ENCODE measurements at places on chromosomes 6 and 20. TPM values are rescaled to one million over a fixed set of nuclear protein-coding genes. Genes with fewer than 3 reads are reported as not detected.

The PTK6 gene
- 0.12 TPM for total RNA-seq

DNA sequence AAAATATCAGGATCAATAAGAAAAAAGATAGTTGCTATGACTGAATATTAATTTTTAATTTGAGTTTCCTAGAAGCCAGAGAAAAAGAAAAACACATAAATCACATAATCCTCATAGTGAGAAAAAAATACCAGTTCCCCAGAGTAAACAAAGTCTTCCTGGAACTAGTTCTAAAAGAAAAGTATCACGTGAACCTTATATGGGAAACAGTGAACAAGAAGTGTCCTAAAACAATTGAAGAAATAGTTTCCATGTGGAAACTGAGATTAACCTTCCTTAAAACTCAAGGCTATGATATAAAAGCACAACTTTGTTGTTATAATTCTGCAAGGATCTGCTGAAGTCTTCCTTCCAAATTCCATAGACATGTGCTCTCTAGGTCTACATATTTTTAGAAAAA is 50.6 kb downstream of the RCAN2 start:
- H3K4me1 ChIP-seq = no peaks in the 10 kb centered on the region
- no peaks in the 10 kb centered on the region for H3K27me3 ChIP-seq
- H3K36me3 ChIP-seq = no peaks in the 10 kb centered on the region

- DNase-seq = no peak
- no peaks in the 10 kb centered on the region for H3K4me1 ChIP-seq
- no peaks in the 10 kb centered on the region for H3K36me3 ChIP-seq
- no peak overlapping the region for H3K4me3 ChIP-seq
- H3K27ac ChIP-seq = no peak overlapping the region
These were observed 59.1 kb upstream of the CDYL start for GRCh38 chr6:4717124-4717523.

DNA sequence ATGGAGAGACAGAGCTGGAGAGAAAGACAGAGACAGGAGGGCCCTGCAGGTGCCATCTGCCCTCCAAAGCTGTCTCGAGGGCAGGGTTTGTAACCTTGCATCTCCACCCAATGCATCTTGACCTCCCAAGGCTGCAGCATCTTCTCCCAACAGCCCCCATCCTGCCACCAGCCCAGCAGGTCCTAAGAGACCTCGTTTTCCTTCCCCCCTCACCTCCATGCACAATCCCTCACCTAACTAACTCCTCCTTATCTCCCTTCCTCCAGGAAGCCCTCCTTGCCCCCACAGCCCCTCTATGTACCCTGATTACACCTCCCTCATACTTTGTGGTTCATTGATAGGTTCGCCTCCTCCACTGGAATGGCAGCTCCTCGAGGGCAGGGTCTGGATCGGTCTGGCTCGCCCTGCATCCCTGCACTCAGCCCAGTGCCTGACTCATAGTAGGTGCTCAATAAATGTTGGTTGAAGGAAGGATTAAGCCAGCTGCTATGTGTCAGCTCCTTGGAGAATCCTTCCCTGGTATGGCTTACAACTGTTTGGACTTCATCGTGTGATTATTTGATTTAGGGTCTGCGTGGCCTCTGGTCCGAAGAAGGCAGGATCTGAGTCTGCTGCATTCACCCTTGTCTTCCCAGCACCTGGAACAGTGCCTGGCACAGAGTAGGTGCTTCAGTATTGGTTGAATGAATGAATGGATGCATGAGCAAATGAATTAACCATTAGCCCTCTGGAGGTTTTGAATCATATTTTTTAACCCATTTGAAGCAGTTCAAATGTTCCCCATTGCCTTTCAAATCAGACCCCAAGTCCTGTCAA is 105.6 kb upstream of the PTPN1 start:
- peaks cover 12% of the 10 kb centered on the region for H3K4me1 ChIP-seq
- H3K27ac ChIP-seq = no peak overlapping the region
- no peak for DNase-seq
- H3K27me3 ChIP-seq = peaks cover 10% of the 10 kb centered on the region

DNA sequence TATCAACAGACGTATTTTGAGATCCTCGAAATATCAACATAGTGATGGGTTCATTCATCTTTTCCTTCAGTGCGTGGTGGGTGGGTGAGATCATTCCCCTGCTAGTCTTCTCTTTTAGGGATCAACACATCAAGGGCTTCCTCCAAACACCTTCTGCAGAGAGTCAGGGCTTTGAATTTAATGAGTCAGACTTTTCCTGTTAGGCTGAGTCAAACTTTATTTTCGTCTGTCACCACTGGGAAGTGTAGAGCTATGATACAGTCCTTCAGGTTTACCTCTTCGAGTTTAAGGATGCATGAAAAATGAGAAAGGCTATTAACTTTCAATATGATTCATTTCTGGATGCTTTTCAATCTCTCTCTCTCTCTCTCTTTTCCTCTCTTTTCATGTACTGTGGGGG is 189.1 kb downstream of the BMP2 start:
- no peak for DNase-seq
- no peaks in the 10 kb centered on the region for H3K27me3 ChIP-seq
- no peaks in the 10 kb centered on the region for H3K36me3 ChIP-seq

DNA sequence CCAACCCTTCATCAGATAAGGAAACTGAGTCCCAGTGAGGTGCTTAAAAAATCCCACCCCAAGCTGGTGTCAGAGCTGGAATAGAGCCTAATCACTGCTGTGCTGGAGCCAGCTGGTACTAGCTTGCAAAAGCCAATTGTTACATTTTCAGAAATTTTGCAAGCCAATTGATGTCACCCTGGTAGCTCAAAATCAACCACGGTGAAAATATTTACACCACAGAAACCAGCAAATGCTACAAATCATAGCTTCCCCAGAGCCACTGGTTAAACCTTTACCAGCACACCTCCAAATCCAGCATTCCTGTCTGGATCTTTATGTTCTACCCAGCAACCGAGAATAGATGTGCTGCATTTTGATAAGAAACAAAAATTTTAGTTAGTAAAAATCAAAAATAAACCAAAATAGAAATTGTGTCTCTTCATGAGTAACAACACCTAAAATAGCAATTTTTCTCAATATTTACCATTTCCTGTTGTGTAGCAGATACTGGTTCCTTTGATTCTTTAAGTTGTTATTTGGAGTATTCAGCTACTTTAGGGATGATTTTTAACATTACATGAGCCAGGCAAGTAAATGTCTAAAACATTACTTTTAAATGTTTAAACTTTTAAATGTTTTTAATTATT is 7.2 kb upstream of the LCA5 start:
- H3K4me3 ChIP-seq = peak overlapping the region; percentile 64
- peaks cover 38% of the 10 kb centered on the region for H3K4me1 ChIP-seq
- DNase-seq = no peak
- peaks cover 32% of the 10 kb centered on the region for H3K36me3 ChIP-seq
- H3K27ac ChIP-seq = peak overlapping the region; percentile 91

DNA sequence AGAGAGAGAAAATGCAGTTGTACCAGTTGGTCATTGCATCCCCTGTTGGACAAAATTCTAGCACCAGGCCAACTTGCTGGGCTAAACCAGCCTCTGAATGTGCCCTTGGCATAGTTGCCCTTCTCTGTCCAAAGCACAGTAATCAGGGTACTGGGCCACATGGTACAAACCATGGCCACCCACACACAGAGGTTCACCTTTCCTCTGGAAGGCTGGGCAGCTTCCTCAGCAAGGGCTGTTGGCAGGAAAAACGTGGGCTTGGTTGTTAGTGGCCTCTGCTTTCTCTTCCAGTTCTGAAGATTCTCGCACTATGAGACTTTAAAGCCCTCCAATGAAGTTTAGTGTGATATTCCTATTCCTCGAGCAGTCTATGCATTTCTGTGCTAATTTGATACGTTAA is 706 bp downstream of the DDO start:
- H3K4me1 ChIP-seq = peaks cover 10% of the 10 kb centered on the region
- H3K4me3 ChIP-seq = no peak overlapping the region
- no peaks in the 10 kb centered on the region for H3K27me3 ChIP-seq
- H3K27ac ChIP-seq = no peak overlapping the region

DNA sequence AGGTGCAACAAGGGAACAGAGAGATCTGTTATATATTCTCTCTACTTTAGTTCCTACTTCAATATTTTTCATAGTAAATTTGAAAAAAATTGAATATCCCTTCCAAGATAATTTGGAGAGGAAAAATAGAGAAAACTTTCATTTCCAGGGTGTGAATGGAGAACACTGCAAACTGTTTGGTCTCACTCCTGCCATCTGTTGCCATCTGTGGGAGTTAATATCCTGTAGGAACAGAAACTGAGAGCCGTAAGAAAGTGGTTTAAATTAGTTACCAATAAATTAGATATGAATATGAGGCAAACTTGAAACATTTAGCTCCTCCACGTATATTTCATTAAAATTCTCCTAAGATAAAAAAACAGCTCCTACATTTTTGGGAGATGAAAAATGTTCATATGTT is 4.2 kb downstream of the ZNF337 start:
- H3K4me1 ChIP-seq = peaks cover 5% of the 10 kb centered on the region

The MOG gene
- total RNA-seq = not detected

GRCh38 chr6:118100717-118101116 is 193.7 kb downstream of the SLC35F1 start:
- H3K4me3 ChIP-seq = no peak overlapping the region
- no peaks in the 10 kb centered on the region for H3K27me3 ChIP-seq
- H3K27ac ChIP-seq = no peak overlapping the region

GRCh38 chr6:26743941-26744699 is 84.6 kb upstream of the ZNF322 start:
- peak overlapping the region; percentile 89 for H3K4me3 ChIP-seq
- no peak for DNase-seq
- peaks cover 61% of the 10 kb centered on the region for H3K27me3 ChIP-seq

- H3K36me3 ChIP-seq = no peaks in the 10 kb centered on the region
- no peaks in the 10 kb centered on the region for H3K4me1 ChIP-seq
- peaks cover 8% of the 10 kb centered on the region for H3K27me3 ChIP-seq
- H3K27ac ChIP-seq = no peak overlapping the region
- H3K4me3 ChIP-seq = no peak overlapping the region
These were observed 31.9 kb upstream of the NFATC2 start for GRCh38 chr20:51574248-51575033.

DNA sequence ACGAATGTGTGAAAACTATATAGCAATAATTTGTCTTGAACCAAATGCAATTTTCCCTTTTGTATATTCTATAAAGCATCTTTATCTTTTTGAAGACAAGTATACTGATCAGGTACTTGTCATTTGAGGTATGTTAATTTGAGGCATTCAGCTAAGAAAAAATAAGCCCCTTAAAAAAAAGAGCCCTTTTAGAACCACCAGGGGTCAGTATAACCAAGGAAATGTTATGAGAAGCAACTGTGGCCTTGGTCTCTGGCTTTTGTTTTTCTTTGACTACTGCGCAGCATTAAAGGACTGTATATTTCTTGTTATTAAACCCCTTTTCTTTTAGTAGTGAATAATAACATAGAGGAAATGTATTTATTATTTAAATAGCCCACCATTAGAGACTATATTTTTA is 43.1 kb downstream of the CD109 start:
- no peak overlapping the region for H3K4me3 ChIP-seq
- H3K27ac ChIP-seq = no peak overlapping the region
- H3K36me3 ChIP-seq = no peaks in the 10 kb centered on the region
- H3K27me3 ChIP-seq = peaks cover 10% of the 10 kb centered on the region
- no peak for DNase-seq
- no peaks in the 10 kb centered on the region for H3K4me1 ChIP-seq

DNA sequence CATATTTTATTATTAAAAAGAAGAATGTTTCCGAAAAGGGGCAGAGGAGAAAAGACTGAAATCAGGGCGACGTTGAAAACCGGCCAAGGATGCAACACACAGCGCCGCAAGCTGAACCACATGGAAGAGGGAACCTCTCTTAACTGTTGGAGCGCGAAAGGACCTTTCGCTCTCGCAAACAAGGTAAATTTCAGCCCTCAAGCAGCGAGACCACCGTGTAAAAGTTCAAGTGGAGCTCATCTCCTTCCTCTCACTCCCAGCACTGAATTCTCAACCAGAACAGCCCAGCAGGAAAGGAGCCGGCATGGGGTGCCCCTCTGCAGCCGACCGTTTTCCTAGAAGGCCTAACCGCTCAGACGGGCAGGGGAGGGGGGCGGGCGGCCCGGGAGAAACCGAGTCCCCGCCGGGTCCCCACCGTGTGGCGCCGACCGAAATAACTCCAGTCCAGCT is 621 bp downstream of the GPR63 start:
- no peaks in the 10 kb centered on the region for H3K36me3 ChIP-seq
- H3K4me3 ChIP-seq = peak overlapping the region; percentile 99
- H3K27ac ChIP-seq = peak overlapping the region; percentile 67
- DNase-seq = no peak
- peaks cover 10% of the 10 kb centered on the region for H3K4me1 ChIP-seq

DNA sequence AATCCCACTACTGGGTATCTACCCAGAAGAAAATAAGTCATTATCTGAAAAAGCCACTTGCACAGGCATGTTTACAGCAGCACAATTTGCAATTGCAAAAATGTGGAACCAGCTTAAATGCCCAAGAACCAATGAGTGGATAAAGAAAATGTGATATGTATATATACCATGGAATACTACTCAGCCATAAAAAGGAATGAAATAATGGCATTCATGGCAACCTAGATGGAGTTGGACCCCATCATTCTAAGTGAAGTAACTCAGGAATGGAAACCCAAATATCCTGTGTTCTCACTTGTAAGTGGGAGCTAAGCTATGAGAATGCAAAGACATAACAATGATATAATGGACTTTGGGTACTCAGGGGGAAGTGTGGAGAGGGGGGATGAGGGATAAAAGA is 4.6 kb downstream of the RNGTT start:
- peaks cover 28% of the 10 kb centered on the region for H3K36me3 ChIP-seq
- no peak overlapping the region for H3K4me3 ChIP-seq
- H3K4me1 ChIP-seq = peaks cover 5% of the 10 kb centered on the region
- DNase-seq = no peak
- H3K27ac ChIP-seq = no peak overlapping the region

- no peak overlapping the region for H3K4me3 ChIP-seq
- DNase-seq = no peak
- no peaks in the 10 kb centered on the region for H3K36me3 ChIP-seq
- no peaks in the 10 kb centered on the region for H3K4me1 ChIP-seq
- H3K27me3 ChIP-seq = peaks cover 27% of the 10 kb centered on the region
These were observed 206.4 kb downstream of the TBXT start for GRCh38 chr6:165961233-165961632.

The APOBEC2 gene
- 1.5 TPM for total RNA-seq

The HCK gene
- not detected for total RNA-seq

GRCh38 chr20:31894980-31895675 is 24.7 kb downstream of the TTLL9 start:
- DNase-seq = no peak
- H3K4me1 ChIP-seq = no peaks in the 10 kb centered on the region
- no peak overlapping the region for H3K27ac ChIP-seq
- no peak overlapping the region for H3K4me3 ChIP-seq

The CALHM5 gene
- total RNA-seq = 0.10 TPM

All from type B pancreatic cell (in vitro differentiated cells).